B cell (primary cell): ENCODE measurements at places on chromosomes 16 and 17.

DNA sequence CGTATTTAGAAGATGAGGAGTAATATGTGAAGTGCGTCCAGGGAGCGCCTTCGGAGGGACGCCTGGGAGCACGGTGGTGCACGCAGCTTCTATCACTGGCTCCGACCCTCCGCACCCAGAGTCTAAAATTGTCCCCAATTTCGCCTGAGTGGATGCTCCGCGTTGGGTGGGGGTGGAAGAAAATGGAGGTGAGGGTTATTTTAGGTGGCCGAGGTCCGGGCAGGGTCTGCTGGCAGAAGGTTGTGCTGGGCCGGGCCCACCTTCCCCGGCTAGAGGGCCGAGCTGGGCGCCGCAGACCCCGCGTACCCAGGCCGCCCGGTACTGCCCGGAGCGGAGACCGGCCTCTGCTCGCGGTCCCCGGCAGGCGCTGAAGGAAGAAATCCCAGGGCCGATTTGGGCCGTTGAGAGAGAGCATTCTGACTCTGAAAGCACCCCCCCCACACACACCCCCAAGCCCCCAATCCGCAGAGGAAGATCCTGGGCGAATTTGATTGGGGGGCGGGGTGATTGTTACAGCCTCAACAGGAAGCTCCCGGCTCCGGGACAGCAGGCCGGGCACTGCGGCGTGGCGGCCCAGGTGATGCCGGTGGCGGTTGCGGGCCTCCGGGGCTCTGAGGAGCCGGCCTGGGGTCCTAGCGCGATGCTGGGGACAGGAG is 3.0 kb downstream of the BAHCC1 start:
- peak; percentile 56 for DNase-seq

DNA sequence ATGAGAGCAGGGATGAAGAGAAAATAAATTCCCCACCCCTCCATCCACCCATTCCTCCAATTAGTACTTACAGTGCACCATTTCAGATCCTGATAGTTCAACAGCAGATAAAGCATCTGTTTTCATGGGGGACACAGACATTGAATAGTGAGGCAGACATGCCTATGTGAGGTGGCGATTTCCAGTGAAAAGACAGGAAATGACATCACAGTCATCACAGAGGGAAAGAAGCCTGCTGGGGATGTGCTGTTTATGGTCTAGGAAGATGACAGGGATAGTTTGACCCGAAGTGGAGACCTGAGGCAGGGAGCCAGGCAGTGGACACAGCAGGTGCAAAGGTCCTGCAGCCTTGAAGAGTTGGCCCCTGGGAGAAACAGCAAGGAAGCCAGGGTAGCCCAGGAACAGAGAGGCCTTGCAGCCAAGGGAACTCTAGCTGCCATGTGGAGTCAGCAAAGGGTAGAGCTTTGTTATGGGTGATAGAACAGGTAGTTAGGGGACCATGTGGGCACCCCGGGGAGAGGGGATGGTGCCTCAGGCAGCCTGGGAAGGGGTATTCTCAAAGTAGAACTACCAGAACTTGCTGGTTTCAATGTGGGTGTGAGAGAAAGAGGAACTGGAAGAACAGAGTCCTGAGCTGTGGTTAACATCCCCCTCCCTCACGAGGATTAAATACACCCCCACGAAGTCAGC is 256.6 kb downstream of the CPPED1 start:
- peak; percentile 65 for DNase-seq

DNA sequence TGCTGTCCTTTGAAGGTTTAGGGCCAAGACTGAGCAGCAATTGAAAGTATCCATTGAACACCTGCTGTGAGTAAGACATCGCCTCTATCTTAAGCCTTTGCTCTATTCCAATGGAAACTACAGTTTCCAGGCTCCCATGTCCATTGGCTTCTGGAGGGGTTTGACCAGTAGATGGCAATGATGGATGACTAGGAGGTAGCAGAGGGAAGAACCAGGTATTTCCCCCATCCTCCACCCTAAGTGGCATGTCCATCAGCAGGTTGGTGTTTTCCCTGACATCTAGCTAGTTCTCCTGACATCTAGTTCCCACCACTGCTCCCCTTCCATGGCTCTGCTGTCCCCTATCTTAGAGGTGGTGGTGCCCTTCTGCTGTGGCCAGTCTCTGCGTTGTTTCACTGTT is 58.7 kb downstream of the CENPV start:
- no peak for DNase-seq

DNA sequence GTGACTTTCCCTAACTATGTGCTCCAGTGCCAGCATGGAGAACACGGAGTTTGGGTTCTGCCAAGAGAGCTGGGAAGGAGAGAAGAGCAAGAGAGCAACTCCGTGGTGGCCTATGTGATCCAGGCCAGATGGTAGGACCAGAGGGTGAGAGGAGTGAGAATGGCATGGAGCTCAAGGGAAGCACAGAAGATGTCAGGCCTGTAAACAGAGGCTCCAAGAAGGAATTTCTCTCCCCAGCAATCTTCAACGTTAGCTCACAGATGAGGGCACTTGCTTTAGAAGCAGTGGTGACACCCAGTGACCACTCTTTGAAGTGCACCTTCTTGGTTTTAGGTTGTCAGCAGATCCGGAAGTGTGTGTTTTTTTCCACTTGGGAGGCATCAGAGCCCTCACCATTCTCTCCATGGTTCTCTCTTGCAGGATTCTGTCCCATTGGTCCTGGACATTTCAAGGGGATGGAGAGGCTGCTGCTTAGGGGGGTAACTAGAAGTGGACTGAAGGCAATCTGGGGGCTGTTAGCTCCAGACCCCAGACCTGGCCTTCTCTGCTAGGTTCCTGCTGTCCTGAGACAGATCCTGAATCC is 18.1 kb upstream of the TMEM98 start:
- DNase-seq: peak; percentile 76
